ENCODE measurements at places on chromosomes 4 and X.

- no peak for DNase-seq
These were observed 21.5 kb downstream of the JADE1 start for GRCh38 chr4:128830906-128831503.

DNA sequence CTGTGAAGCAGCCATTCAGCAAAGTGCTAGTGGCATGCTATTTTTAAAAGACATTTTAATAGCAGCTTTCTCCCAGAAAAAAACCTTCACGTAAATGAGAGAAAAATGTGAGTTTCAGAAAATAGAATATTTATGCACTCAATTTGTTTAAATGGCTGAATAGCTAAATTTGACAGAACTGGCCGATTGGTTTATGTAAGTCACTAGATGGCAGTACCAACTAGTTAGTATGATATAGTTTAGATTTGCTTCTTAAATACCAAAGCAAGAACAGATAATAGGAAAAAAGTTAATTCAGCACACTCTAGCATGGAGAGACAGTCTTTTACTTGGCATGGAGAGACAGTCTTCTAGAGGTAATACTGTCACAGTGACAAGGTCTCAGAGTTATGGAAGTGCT lies 250.1 kb downstream of the SNCA start:
- no peak for DNase-seq

DNA sequence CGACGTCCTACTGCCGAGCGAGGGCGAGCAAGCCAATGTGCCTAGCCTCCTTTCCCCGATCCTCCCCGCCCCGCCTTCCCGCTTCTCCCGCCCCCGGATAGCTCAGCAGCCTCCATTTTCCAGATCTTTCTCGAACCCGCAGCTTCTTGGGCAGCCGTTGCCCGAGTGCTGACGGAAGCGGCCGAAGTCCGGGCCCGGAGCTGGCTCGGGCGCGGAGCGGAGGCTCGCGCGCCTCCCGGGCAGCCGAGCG lies 172 bp upstream of the HSPA4L start:
- peak; percentile 61 for DNase-seq

- no peak for DNase-seq
These were observed 98.0 kb downstream of the CLCN4 start for GRCh38 chrX:10254739-10255138.

GRCh38 chr4:98542011-98542410 lies 116.4 kb downstream of the TSPAN5 start:
- DNase-seq, result no peak

GRCh38 chr4:90184560-90184959 lies 57.4 kb downstream of the CCSER1 start:
- DNase-seq, result no peak

DNA sequence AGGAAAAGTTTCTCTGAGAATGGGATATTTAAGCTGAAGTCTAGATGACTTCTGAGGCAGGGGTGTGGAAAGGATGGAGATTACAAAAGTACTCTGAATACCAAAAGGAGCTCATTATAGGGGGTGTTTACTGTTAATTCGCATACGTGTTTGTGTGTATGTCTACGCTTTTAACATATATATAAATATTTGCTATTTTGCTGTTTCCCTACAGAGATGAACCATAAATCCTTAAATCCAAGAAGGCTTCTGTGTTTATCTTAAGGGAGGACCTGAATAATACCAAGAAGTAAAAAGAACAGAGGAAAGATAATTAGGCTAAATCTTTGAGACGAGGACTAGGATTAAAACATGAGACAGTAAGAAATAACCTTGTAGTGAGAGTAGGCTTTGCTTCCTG lies 166.0 kb downstream of the ARAP2 start:
- no peak for DNase-seq

- no peak for DNase-seq
These were observed 197.6 kb upstream of the AR start for GRCh38 chrX:67346225-67346624.

DNA sequence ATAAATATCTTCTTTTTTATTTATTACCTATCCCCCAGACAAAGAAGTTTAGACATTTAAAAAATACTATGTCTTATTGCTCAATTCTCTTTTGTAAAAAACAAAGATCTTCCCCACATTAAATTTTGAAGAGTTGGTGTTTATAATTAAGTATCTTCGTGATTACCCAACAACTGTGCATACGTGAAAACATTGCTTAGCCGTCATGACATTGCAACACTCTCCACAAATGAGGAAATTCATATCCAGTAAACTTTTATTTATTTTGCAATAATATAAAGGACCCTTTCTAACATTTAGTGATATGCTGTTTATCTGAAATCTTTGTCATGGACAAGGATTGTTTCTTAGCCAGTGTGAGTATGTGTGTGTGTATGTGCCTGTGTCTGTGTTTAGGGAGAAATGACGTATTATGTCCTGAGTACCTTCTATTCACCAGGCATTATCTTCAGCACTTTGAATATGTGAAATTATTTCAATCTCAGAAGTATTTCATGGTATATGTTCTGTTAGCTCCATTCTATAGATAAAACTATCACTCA lies 26.1 kb upstream of the EREG start:
- DNase-seq, result no peak

GRCh38 chr4:7000421-7001176 lies 42.6 kb upstream of the TADA2B start:
- no peak for DNase-seq

DNA sequence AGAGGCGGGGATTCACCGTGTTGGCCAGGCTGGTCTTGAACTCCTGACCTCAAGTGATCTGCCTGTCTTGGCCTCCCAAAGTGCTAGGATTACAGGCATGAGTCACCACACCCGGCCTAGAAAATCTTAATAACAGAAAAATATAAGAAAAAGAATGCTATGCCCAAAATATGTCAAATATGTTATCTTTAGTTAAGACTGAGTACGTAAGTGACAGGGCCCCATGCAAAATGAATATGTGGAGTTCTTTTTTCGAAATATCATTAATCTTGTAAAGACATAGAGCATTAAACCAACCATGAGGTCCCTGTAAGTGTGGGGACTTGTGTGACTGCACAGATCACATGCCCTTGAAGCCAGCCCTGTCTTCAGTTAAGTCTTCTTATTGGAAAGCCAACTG lies 8.9 kb upstream of the ZNF518B start:
- DNase-seq, result no peak

GRCh38 chr4:170420255-170420693 lies 330.5 kb upstream of the AADAT start:
- DNase-seq, result no peak

- no peak for DNase-seq
These were observed 8.9 kb upstream of the HTRA3 start for GRCh38 chr4:8260656-8261111.

- no peak for DNase-seq
These were observed 114.6 kb downstream of the TBCK start for GRCh38 chr4:106201373-106201772.

DNA sequence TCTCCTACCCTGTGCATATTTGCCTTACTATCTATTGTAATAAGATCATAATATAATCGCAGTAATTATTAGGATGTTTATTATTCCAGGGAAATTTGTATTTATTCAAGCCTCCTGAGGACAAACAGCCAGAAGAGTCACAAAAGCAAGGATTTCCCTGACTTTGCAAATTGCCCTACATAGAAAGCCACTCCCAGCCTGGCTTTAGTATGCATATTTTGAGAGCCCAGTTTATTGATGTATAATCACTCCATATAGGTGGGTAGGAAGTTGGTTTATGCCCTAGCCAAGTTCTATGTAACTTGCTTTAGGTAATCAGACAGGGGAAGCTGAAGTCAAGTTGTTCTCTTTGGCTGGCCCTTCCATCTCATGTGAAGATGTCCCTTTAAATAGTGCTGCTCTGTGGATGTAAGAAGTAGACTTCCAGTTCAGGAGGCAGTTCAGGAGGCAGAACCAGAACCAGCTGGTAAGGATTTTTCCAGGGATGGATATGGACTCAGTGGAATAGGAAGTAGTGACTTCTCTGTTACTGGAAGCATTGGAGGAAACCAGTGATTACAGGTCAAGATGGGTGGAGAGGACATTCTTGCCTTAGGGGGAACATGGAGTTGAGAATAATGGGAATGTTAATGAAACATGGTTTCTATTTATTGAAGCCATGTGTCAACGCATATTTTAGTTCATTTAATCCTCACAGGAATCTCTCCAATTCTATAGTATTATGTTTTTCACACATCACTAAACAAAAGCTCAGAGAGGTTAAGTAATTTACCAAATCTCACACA lies 70.5 kb upstream of the KIT start:
- DNase-seq, result no peak

DNA sequence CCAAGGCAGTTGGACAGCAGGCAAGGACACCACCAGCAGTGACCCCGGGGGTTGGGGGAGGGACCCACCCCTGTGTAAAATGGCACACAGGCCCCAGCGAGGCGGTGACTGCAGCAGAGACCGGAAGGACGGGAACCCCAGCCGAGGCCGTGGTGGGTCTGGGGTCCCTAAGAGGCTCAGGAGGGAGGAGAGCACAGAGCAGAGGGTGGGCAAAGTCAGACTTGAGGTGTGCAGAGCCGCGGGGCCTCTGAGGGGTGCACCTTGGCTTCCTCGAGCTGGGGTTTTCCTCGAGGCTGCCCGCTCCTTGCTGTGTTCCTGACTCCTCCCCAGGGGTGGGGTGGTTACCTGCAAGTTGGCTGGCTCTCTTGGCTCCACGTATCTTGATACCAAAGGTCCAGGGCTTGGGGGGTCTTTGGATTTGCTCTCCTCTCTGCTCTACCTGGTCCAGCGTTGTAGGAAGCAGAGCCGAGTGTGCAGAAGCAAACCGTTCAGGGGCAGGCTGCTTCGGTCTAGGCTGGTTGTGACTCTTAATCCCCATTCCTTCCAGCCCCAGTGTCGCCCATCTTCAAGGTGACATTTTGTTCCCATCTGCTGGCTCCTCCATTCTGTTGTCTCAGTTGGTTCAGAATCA lies 37.9 kb upstream of the SORCS2 start:
- DNase-seq, result no peak

DNA sequence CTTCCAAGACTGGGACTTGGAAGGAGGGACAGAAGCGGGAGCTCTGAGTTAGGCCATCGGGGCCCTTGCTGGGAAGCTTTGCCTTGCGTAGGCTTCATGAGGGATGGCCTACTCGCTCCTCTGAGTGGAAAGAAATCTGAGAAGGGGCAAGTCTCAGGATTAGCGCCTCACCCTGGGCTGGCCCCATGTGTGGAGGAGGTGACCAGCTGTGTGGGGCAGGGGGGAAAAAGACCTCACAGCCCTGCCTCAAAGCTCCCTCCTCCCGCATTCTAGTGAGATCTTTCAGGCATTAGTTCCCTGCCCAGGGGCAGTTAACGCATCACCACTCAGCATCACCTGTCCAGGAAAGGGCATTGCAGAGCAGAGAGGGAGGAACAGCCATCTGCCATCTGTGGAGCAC lies 156.1 kb downstream of the ENPP6 start:
- no peak for DNase-seq

DNA sequence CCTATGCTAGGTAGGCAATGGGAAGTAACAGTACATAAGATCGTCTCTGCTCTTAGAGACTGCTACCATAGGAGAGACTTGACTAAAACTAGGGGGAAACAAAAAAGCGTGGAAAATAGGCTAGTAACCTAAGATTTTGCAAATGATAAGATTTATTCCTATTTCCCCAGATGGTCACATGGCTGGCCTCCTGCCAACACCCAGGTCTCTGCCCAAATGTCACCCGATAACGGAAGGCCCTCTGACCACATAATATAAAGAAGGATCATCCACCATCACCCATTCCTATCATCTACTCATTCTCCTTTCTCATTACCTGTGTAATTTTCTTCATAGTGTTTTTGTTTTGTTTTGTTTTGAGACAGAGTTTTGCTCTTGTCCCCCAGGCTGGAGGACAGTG lies 4.7 kb downstream of the LAMP2 start:
- DNase-seq, result no peak

DNA sequence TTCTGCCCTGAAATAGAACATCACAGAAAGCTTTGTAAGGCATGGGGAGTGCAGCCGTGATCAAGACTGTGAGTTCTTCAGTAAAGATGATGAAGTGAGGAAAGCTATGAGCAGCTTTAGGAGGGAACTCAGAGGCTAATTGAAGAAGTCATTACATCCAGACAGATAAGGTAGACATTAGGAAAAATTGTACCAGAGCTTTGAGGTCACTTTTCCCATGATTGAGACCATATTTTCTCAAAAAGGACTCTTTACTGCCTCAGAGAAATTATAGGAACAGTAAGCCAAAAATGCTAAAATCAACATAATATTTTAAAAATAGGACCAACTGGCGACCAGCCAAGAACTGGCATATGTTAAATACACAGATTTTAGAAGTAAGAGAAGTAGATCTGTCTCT lies 11.2 kb downstream of the CHST7 start:
- no peak for DNase-seq

GRCh38 chr4:3703677-3704521 lies 62.3 kb upstream of the ADRA2C start:
- no peak for DNase-seq

- DNase-seq, result no peak
These were observed 509.0 kb downstream of the PCDH19 start for GRCh38 chrX:99901091-99901490.

- no peak for DNase-seq
These were observed 263.4 kb upstream of the GPR101 start for GRCh38 chrX:137297167-137297566.

DNA sequence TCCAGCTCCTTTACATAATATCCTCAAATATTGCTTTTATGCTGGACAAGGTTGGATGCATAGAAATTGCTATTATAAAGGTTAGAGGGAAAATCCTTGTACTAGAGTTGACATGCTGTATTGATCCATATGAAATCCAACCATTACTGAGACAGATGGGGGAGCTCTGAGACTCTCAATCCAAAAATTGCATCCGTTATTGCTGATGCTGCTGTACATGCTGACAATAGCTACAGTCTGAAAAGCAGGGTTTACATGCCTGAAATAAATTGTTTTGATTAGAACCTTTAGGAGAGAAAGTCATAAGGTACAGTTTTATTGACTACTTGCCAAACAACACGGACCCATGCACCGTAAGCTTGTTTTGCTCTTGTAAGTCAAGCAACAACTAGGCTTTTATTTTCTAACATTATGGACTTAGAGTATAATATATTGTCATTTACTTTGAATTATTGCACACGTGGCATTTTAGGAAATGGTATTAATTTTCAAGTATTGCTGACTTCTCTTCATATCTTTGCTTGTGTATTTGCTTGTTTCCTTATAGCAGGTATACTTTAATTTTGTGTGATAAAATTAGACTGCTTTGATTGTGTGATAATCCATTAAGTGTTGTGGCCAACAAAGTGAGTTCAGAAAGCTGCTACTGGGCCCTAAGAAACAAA lies 1365.2 kb downstream of the STIM2 start:
- no peak for DNase-seq

DNA sequence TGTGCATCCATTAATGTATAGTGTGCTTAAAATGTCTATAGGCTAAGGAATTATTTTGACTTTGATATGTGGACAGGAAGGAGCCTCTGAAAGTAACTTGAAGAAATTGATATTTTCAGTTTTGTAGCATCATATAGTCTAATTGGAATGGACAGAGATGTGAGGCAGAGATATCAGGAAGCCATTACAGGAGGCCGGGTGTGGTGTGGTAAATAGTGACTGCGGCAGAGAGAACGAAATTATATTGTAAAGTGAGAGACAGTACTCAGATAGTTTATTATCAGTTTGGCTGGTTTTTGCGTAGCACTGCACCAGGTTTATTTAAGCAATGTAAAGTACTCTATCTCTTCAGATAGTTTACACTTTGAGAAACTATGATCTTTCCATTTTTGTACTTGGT lies 98.5 kb downstream of the RAP1GDS1 start:
- DNase-seq, result no peak

Data from stimulated activated CD4-positive, alpha-beta T cell treated with anti-CD3 and anti-CD28 coated beads, Interleukin-2, amount 100 ng/mL, for 48 hours (primary cell).